ENCODE measurements at places on chromosomes 5 and 9.

DNA sequence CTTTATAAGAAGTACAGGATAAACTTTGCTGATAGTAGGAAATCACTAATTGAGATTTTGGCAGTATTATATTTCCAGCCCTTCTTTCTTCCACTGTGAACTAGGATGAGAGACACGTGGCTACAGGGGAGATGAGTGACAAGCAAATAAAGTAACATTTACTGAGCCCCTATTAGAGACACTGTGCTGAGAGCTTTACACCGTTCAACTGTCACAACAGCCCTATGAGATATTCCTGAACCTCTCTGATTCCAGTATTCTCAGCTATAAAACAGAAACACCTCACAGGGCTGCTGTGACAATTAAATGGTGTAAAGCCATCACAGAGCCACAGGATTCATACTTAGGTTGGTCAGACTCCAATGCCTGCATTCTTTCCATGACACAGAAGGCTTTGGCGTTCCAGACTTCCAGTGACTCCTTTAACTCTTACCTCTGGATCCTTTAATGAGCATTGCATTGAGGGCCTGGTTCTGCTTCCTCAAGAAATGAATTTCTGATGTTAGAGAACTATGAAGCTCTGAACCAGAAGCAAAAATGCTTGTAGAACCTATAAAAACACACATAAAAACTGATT is 169.0 kb downstream of the CDK5RAP2 start:
- no peak for DNase-seq

GRCh38 chr5:102241809-102242421 is 54.2 kb downstream of the SLCO4C1 start:
- DNase-seq: no peak

DNA sequence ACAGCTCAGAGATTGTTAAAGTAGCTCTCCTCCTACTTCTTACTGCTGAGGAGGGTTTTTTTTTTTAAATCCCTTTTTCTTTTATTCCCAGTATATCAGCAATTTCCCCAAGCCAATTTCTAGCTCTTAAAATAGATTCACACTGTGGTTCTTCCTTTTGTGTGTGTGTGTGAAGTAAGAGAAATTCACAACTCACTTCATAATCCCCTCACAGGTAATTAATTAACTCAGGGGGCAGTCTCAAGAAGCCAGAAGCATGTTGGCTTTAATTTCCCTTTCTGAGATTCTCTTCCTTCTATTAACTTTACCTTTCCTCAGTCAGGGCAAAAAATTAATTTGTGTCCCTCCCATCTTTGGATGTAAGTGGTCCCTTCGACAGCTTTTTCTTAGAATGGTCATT is 71.0 kb upstream of the HMHB1 start:
- DNase-seq: no peak

- DNase-seq: no peak
These were observed 356.4 kb upstream of the ACTBL2 start for GRCh38 chr5:57839025-57839424.

Data from K562 (cell line).